ENCODE measurements at places on chromosomes 6 and 20. TPM values are rescaled to one million over a fixed set of nuclear protein-coding genes. Genes with fewer than 3 reads are reported as not detected.

SAMD3 gene
- total RNA-seq = 7.1 TPM

PTK7 gene
- total RNA-seq = 90.3 TPM

THBS2 gene
- total RNA-seq = 345 TPM

PSMG4 gene
- 19.2 TPM for total RNA-seq

Data from foreskin keratinocyte (primary cell).